ENCODE measurements at places on chromosomes 3 and 15.

GRCh38 chr3:159348431-159348830 is 546.6 kb downstream of the MFSD1 start:
- no peak for DNase-seq

GRCh38 chr3:23463791-23464190 is 260.7 kb downstream of the UBE2E2 start:
- DNase-seq, result no peak

GRCh38 chr15:22963641-22964040 is 16.5 kb downstream of the CYFIP1 start:
- no peak for DNase-seq

- DNase-seq, result no peak
Observed at GRCh38 chr3:89113893-89114840, 6.7 kb downstream of the EPHA3 start.

DNA sequence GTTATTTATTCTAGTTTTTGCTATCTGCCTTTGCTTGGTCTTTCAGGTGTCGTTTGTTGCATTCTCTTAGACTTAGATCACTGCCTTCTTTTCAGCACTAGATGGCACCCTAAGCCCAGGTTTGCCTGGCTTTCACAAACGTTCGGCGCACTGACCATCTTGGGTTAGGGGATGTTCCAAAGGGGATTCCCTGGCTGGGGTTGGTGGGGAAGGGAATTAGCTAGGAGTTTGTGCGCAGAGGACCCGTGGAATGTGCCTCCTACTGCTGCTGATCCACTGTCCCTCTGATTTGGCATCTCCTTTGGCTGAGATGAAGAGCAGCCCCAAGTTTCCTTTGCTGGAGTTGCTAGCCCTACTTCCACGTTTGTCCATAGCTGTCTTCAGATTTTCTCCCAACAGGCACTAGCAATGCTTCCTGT is 33.9 kb downstream of the PFN2 start:
- no peak for DNase-seq

GRCh38 chr15:74347757-74348250 is 19.6 kb downstream of the CYP11A1 start:
- no peak for DNase-seq

GRCh38 chr15:44265757-44266156 is 22.8 kb upstream of the GOLM2 start:
- no peak for DNase-seq

DNA sequence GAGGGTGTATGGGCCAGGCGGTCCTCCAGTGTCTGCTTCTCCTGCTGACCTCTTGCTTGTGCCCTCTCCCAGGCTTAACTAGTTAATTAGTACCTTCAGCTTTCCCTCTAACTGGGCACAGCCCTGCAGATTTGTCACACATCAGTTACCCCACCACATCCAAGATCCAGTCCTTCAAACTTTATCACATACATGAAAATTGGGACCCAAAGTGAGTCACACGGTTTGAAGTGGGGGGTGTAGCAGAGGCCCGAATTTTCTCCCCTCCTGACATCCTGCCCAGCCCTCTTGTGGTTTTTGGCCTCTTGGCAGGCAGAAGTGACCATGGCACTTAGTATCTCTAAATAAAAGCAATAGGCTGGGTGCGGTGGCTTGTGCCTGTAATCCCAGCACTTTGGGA is 3.9 kb downstream of the MAPKAPK3 start:
- DNase-seq, result no peak

DNA sequence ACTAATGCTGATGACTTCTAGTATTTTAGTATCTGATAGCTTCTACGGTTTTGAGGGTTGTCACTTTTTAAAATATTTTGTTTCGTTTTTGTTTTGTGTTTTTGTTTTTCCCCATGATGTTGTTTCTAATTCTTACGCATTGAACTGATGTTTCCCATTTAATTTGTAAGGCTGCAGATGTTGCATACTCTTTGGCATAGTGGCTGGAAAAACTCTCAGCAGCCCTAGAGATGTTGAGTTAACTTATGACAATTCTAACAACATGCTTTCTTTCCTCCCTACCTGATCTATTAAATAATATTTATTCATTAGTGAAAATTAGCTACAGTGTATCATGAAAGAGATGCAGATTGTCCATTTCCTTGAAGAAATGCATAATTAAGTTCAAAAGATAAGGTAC is 559.3 kb upstream of the GRM7 start:
- no peak for DNase-seq

- DNase-seq, result no peak
Observed at GRCh38 chr3:28586325-28586724, 237.7 kb upstream of the AZI2 start.

- DNase-seq, result no peak
Observed at GRCh38 chr3:71077070-71077469, 506.5 kb downstream of the FOXP1 start.

- no peak for DNase-seq
Observed at GRCh38 chr15:42508263-42508690, 12.8 kb downstream of the SNAP23 start.

- no peak for DNase-seq
Observed at GRCh38 chr3:150675587-150675986, 28.1 kb downstream of the ERICH6 start.

DNA sequence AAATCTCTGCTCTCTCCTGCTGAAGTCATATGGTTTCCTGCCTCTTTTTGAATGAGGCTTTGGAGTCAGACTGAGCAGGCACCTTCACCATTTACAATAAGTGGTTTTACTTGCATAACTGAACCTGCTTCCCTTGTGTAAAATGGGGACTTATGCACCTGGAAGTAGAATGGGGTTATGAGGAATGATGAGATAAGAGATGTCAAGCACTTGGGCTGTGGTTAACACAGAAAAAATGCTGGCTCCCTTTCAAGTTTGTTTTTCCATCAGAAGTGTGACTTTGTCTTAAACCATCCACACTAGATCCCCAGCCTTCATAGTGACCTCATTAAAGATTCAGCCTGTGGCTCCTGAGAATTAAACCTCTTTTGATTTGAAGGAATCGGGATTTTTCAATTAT is 5.2 kb downstream of the EXOSC7 start:
- no peak for DNase-seq

- DNase-seq, result no peak
Observed at GRCh38 chr3:184180165-184180564, 5.5 kb downstream of the AP2M1 start.

DNA sequence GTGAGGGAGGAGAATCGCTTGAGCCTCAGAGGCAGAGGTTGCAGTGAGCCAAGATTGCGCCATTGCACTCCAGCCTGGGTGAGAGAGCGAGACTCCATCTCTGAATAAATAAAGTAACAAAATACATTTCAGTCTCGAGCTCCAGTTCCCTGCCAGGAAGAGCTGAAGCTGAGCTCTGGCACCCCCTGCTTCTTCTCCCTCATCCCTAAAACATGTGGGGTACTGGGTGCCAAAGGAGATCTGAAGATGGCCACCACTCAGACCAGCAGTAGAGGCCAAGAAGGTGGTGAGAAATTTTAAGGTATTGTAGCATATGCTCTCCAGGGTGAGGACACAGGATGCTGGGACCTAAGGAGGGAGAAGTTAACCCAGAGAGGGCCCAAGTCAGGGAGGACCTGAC is 75.0 kb upstream of the CGNL1 start:
- DNase-seq, result no peak

- no peak for DNase-seq
Observed at GRCh38 chr3:39140341-39140971, 12.9 kb downstream of the CSRNP1 start.

DNA sequence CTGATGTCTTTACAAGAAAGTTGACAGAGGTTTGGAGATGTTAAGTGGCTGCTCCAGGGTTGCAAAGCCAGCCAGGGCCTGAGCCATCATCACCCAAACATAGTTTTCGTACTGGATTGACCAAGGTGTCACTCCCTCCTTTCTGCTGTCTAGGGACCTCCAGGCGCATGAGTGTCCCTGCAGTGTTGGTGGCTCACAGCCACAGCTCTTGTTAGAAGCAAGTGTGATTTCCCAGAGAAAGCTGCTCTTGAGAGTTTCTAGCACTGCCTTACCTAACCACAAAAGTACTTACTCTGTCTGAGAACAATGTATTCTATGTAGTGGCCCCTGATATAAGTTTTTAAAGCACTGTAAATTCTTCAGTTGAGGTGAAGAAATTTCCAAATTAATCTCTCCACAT is 144.1 kb downstream of the SOX2 start:
- DNase-seq, result no peak

DNA sequence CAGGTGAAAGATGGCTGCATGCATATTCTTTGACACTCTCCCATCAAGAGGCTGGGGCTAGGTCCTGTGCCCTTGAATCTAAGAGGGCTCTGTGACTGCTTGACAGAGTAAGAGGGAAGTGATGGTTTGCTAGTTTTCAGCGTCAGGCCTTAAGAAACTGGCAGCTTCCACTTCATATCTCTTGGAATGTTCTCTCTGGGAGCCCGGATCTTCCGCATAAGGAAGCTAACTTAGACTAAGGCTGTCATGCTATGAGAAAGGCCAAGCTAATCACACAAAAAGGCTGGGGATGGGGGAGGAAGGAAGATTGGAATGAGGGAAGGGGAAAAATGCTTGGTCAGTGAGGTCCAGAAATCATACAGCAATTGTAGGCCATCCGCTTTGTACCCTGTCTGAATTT is 50.0 kb downstream of the MB21D2 start:
- no peak for DNase-seq

DNA sequence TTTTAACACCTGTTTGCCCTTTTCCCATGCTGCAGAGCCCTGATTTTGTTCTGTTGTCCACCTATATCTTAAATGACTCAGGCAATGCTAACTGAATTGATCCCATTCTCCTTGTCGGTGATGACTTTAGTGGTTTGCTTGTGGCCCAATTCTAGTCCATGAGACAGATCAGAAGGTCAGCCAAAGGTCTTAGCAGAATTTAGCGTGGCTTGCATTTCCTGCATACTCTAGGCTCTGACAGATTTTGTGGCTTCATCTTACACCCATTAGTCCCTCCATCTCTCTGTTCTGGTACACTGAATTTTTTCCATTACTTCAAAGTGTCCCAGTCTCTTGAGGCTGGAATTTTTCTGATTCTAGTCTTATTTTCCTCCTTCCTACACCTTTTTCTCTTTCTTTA is 161.9 kb downstream of the STAC start:
- DNase-seq, result no peak

DNA sequence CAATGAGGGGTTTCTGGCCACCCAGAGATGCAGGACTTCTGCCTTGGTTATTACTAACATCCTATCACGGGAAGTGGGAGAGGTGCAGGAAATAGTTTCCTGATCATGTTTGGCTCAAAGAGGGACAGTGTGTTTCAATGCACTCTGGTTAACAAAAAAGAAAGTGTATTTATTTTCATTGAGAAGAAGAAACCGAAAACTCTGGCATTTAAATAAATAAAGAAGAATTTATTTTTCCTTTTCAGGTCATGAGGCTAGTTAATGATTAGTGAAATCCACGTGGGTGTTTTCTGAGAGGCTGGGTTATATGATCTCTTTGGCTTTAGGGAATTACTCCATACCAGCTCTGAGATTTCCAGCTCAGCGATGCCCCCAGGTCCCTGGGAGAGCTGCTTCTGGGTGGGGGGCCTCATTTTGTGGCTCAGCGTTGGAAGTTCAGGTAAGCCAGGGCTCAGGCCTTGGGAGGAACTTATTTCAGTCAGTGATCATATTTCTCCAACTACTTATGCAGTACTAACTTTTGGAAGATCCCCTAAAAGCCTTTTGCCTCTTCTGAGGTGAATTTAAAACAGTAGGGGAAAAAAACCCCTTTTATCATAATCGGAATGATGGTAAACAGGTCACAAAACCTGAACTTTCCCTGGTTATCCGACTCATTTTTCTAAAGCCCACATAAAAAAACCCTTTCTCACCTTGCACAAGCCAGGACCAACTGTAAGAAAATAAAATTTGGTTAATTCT is at the start of gene PLA1A:
Gene PLA1A, plus strand, starts transcription at position 338 of the 741 bp plus-strand sequence. Its CDS starts 29 bp downstream, at position 367.
- no peak for DNase-seq

- DNase-seq, result no peak
Observed at GRCh38 chr3:73611176-73611575, 13.6 kb downstream of the PDZRN3 start.

- DNase-seq, result no peak
Observed at GRCh38 chr3:53103397-53104296, 26.6 kb downstream of the RFT1 start.

DNA sequence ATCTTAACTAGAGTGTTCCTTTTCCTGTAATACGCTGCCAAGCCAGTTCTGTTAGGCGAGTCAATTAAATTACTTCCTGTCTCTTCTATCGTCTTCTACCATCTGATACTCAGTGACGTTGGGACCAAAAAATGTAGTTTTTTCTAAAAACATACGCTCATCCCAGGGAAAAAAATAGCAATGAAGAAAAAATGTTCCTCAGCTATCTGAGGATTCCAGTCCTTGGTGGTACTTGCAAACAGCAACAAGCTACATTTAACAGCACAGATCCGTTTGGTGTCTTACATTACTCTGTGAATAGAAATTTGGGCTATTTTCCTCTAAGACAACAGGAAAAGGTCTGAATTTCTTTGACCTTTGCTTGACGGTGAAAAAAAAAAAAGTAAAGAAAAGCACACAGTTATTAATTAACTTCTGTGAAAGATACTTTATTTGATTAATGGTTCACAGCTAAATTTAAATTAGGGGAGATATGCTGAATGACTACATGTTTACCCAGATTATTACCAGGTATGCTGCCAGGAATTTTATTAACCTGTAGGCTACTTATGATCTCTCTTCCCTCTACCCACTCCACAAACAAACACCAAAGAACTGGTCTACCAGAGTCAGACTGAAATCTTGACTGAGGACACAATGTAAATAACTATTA is 254.4 kb upstream of the ZPLD1 start:
- no peak for DNase-seq

- DNase-seq, result no peak
Observed at GRCh38 chr3:51102396-51102795, 282.7 kb upstream of the MANF start.

- DNase-seq, result no peak
Observed at GRCh38 chr3:105904678-105905284, 36.0 kb upstream of the CBLB start.

GRCh38 chr3:122912772-122913538 is 114.6 kb downstream of the SEMA5B start:
- no peak for DNase-seq

DNA sequence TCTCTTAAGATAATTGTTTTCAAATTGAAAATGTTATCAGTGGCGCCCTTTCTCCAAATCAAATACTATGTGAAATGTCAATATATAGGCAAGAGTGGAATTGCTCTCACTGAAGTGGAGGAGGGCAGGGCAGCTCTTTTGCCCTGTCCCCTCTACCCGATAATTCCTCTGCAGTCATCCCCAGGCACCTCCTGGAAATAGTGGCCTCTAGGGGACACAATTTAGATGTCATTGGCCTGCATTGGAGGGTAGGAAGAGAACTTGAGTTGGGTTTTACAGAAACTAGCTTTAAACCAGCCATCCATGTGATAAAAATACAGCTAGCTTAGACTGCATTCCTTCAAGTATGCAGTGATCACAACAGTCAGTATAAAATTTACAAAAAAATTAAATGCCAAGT is 288.9 kb downstream of the EDEM1 start:
- no peak for DNase-seq

DNA sequence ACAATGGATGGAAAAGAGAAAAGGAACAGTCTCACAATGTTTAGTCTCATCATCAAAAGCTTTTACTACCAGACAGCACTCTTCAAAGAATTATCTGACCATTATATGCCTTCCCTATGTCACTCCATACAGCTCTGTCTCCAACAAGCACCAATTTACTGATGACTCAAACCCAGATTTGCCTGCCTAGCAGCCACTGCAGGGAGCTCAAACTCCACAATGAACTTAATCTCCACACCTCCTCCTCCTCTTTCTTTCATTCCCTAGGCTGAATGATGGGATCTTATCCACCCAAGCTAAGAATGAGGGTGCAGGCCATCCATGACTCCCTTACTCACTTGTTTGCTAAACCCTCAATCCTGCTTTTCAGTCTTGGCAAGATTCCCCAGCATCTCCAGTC is 45.5 kb downstream of the NBEAL2 start:
- DNase-seq, result no peak

Data from cortex of kidney (tissue), 1 donor.